NCI-H524 treated with DMSO at 0.1 percent for 48 hours (cell line): ENCODE measurements at places on chromosomes 7 and 10.

DNA sequence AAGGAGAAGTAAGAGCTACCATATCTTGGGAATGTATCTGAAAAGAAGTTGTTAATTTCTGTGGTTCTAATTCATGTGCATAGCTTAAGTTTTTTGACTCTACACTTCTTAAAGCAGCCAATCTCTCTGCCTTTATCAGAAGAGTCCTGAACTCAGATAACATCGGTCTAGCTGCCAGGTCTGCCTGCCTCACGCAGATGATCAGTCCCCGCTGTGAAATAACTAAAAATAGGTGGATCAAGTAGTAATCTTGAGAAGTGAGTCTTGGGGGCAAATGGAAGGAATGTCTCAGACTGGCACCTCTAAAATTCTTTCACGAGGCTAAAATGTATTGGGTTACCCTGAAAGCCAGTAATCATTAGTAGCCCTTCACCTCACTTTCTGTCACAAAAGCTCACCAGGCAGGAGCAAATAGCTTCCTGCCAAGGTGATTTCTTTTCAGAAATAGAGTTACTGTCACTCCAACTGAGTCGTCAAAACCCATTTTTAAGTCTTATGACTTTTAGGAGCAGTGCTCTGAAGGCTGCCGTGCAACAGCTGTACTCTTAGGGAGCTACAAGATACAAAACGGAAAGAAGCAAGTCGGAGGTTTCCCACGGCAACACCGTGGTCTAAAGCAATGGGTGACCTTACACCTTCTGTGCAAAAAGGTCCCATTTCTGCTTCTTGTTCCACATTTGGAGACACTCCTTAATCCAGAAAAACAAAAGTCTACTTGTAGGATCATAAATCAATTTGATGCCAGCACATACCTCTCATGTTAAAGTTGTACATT is 85.2 kb downstream of the ABCB5 start:
- no peak for DNase-seq

DNA sequence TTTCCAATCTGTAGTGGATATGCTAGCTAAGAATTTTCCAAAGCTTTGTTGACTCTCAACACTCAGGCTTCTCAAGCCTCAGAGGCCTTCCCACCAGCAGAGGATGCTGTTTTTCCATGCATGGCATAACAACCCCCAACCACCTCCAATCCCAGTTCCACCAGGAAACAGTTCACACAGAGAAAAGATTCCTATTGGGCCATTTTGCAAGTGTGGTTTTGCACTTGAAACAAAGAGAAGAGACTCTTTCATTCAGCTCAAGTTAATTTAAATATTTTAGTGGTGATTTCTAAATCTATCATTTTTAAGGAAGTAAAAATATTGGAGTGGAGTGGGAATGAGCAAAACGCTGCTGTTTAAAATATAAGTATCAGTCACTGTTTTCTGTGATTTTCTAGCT is 105.6 kb upstream of the COL1A2 start:
- peak; percentile 52 for DNase-seq

DNA sequence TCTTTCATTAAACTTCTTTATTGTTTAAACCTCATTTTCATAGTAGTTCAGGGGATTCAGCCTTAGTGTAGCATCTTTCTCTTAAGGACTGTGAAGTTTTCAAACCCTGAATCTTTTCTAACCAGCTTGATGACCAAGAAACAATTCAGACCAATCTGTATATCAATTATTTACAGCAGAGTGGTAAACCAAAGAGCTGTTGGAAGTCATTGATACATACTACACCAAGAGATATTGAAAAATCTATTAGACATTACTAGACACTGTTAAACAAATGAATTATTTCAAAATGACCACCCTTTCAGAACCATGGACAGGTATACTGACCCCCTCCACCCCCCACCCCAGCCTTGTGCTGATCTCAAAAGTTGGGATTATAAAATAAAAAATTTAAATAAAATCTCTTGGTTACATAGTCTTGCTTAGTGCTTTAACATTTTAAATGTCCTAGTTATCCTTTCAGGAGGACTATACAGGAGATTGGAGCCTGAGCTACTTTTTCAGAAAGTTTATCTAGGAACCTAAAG is 143.9 kb upstream of the LSM8 start:
- no peak for DNase-seq

GRCh38 chr10:30749385-30749784 is 119.8 kb upstream of the LYZL2 start:
- DNase-seq = no peak

DNA sequence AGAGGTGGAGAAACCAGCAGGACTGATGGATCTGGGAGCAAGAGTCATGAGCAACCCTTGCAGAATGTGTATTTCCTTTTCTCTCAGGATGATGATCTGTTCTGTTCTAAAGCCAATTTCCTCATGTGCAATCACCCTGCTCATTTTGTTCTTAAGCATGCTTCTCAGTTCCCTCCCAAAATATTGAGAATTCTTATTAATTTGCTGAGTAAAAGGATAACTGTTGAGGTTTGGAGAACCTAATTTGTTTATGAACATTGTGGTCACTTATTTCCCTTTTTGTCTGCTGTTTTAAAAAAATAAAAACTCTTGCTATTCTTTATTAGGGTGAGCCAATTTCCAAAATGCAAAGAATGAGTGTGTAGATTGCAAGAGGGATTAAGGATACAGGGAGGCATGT is 106.8 kb downstream of the APBB1IP start:
- no peak for DNase-seq

GRCh38 chr10:71817831-71818655 is 33.0 kb downstream of the PSAP start:
- DNase-seq = no peak

GRCh38 chr7:20399521-20399920 is 68.8 kb downstream of the ITGB8 start:
- DNase-seq = no peak

- no peak for DNase-seq
Observed at GRCh38 chr7:70694434-70694970, 437.4 kb upstream of the GALNT17 start.

DNA sequence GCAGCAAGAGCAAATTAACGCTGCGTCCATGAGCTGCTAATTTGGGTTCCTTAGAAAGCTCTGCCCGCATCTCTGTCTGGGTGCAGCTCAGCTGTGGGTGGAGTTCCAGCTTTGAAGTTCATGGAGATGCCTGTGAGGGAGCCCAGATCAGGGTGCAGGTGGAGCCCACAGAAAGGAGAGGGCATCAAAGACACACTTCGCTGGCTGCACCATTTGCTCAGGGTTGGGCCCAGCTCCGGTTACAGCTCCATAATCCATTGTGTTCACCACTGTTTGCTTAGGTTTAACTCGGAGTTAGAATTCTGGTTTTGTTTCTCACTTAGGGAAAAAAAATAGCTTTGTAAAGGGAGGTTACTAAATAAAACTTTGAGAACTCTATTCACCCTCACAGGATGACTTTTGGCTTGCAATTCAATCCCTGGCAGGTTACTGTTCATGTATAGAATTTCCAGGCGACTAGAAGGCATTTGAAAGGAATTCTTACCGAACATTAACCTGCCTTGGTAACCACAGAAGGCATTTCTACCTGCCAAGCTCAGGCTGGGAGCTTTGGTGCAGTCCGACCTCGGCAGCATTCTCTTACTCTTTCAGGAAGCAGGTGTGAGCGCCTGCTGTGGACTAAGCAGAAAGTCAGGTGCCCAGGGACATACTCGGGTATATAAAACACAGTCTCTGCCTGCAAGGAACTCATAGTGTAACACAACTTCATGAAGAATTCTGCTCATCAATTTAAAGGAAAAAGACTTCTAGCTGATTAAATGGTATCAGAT is 179.5 kb upstream of the RNF32 start:
- DNase-seq = no peak

- no peak for DNase-seq
Observed at GRCh38 chr7:155594961-155595366, 48.6 kb upstream of the CNPY1 start.

- DNase-seq = no peak
Observed at GRCh38 chr10:3568983-3569382, 216.0 kb downstream of the KLF6 start.

DNA sequence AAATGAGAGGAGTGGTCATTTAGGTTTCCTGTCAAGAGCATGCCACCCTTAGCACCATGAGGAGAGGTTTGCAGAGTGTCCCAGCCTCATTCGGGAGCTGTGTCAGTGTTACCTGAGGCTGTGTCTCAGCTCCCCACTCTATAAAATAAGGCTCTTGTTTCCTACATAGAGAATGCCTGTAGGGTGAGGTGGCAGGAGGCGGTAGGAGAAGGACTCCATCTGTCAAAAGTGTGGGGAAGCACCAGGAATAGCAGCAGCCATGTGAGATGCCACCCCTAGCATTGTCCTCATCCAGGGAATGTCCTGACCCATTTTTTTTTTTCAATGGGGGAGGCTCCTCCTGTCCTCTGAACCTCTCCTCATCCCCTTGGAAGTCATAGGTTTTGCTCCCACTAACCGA is 451.2 kb downstream of the PLXNA4 start:
- DNase-seq = no peak

- no peak for DNase-seq
Observed at GRCh38 chr7:151460474-151460855, 20.5 kb upstream of the CRYGN start.

GRCh38 chr10:57864765-57865680 is 402.7 kb downstream of the IPMK start:
- no peak for DNase-seq

- no peak for DNase-seq
Observed at GRCh38 chr7:1330801-1331425, 98.2 kb downstream of the UNCX start.

GRCh38 chr10:86242761-86243160 is 123.8 kb downstream of the GRID1 start:
- DNase-seq = no peak

GRCh38 chr10:133411523-133412380 is 12.7 kb downstream of the SPRN start:
- DNase-seq = no peak

GRCh38 chr7:11203683-11204082 is 230.0 kb downstream of the PHF14 start:
- DNase-seq = no peak

GRCh38 chr10:25831080-25831479 is 102.9 kb upstream of the MYO3A start:
- no peak for DNase-seq

- DNase-seq = no peak
Observed at GRCh38 chr7:149334219-149334618, 72.2 kb downstream of the ZNF783 start.

DNA sequence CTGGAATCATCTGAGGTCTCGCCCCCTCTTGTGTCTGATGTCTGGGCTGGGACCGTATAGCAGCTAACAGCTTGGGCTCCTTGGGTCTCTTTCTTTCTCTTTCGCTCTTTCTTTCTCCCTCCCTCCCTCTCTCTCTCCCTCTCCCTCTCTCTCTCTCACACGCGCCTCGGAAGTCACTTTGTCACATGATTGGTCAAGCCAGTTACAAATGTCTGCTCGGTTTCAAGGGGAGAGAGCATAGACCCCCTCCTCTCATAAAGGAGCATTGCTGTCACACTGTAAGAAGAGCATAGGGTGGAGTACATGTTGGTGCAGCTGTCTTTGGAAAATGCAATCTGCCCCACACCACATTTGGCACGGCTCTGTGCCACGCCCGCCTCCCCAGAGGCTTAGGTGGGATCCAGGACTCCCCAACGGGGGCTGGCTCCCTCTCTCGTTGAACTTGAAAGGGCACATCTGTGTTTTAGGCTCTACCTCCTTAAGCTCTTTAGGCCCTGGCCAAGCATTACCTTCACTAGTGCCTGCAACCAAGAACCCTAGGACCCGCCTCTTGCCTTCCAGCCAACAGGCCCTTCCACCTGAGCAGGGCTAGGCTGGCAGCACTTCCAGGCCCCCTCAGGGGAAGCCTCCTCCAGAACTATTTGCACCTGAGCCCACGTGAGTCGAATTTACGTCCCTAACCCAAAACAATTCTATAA is 61.9 kb upstream of the CACUL1 start:
- DNase-seq = no peak

- no peak for DNase-seq
Observed at GRCh38 chr10:123227706-123228105, 73.5 kb downstream of the BUB3 start.

DNA sequence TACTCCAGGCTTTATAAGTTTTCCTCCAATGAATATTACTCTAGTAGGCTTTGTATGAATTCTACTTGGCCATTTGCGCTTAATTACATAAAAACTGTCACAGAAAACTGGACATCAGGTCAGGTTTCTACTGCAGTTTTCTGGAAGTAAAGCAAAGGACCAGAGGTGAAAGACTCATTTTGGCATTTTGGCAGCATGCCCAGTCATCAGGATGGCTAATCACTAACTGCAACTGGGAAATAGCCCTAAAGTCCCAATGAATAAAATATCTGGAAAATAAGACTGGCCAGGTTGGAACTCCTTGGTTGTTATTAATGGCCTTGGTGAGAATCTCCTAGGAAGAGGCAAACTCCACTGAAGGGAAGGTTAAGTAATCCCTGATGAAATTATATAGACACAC is 75.5 kb downstream of the COPG2 start:
- DNase-seq = no peak

DNA sequence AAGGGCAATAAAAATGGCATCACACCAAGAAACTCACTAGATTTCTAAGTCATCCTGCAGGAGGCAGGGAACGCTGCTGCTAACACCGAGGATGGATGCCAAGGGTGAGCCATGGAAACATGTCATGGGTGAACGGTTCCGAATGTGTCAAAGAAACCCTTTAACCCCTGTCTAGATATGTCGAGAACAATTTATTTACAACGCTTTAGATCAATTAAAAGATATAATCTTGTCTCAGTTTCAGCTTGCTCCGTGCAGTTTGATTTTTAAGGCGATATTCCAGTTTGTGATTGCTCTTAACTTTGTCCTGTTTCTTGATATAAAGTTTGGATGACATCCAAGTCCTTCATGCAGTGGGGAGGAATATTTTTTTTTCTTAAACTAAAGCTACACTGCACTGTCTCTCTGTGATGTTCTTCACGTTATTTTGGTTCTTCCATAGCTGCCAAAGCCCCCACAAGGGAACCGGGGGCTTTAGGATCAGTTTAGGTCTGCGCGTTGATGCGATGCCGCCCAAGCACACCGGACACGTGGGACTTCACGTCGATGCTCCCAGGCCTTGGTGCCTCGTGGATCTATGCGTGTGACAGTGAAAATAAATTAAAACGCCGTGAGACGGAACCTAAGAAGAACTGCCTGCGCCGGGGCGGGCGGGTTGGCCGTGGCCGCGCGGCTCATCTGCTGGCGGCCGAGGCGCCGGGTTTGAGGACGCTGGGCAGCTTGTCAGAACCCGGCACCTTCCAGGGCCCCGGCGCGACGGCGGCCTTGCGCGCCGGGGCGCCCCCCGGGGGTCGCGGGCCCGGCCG is 220.3 kb downstream of the PHTF2 start:
- no peak for DNase-seq

GRCh38 chr10:100749309-100750217 is 4.2 kb downstream of the PAX2 start:
- DNase-seq = no peak

GRCh38 chr10:96208271-96208670 is 63.1 kb downstream of the BLNK start:
- no peak for DNase-seq

- DNase-seq = no peak
Observed at GRCh38 chr10:110346914-110347313, 42.2 kb upstream of the SMNDC1 start.

DNA sequence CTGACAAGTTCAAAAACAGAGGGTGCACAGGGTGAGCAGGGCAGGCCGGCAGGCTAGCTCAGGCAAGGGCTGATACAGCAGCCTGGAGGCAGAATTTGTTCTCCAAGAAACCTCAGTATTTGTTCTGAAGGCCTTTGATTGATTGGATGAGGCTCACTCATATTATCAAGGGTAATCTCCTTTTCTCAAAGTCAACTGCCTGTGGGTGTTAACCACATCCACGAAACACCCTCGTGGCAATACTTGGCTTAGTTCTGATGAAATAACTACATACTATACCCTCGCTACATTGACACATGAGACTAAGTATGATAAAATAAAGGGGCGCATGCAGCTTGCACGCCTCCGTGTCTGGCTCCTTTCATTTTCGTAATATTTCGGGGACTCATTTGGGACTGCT is 4.4 kb upstream of the PPP2R2D start:
- no peak for DNase-seq
